ENCODE measurements at places on chromosomes 7 and 10.

DNA sequence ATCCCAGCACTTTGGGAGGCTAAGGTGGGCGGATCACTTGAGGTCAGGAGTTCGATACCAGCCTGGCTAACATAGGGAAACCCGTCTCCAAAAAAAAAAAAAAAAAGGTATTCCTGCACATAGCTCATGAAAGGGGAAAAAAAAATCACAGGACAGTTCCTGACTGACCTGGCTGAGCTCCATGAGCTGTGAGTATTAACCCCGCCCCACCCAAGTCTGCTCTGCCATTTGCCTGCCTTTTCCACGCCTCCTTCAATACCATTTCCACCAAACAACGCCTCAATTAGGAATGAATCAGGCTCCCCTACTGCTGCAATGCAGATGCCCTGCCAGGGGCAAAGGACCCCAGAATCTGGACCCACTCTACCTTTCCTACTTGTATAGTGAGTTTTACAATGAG lies 55.0 kb downstream of the PDIA4 start:
- DNase-seq = no peak

DNA sequence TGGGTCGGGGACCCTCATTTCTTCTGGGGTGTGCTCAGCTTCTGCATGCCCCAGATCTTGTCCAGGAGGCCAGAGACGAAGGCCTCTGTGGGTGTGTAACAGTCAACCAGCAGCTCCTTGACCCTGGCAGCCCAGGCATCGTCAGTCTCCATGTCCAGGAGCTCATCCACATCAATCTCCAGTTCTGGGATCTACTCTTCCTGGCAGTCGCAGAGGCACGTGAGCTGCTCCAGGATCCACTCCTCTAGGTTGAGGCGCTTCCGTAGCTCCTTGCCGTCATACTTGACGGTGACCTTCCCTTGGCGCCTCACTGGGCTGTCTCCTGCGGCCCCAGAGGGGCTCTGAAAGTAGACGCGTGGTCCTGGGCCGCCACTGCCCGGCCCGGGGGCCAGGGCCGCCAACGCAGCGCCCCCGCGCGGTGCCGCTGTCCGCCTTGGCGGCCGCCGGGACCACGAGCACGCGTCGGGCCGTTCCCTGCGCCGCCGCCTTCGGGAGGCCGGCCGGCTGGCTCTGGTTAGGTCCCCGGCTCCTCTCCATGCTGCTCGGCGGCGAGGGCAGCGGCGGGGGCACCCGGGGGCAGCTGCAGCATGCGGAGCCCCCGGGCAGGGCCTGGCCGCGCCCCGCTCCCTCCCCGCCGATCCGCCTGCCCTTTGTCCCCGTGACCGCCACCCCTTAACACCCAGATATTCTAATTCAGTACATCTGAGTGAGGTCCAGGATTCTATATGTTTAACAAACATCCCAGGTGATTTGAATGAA lies 170.5 kb downstream of the SEPTIN7 start:
- peak; percentile 39 for DNase-seq

DNA sequence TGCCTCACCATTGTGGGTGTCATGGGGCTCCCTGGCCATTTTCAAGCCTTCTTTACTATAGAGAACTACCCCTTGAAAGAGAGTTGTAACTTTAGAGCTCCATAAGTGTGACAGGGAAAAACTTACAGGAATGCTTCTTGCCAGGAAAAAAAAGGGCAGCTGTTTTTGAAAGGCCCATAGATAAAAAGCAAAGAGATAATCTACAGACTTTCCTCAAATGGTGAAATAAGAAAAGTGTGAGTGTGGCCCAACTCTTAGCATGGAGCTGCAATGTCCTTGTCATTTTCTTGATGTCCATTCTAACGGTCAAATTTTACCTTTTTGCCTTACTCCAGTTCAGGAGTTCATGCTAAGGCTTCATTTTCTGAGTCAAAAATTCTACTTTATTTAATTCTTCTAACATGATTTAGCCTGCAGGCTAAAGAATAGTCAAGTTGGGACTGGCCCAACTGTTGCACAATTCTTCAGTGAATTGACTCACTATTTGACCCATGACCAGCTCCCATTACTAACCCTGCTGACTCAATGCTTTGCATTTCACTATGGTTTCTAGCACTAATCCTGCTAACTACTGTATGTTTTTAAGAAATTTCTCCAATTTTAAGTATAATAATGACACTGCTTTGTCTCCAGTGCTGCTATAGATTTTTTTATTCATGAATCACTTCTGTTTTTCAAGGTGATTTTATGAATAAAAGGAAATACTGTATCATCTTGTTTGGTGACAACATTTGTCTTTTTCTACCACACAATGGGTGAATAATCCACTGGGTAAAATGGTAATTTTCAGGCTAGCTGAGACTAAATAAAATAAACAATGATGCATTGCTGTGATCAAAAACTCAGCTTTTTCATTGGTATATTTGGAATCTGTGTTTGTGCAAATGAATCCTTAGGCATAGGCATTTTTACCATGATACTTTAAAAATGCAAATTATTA lies 41.4 kb upstream of the SGCE start:
- DNase-seq = peak; percentile 8

GRCh38 chr7:150401424-150401790 lies 22.3 kb downstream of the ZNF775 start:
- no peak for DNase-seq

- DNase-seq = no peak
Measured at GRCh38 chr7:42385912-42386311, 148.9 kb upstream of the GLI3 start.

DNA sequence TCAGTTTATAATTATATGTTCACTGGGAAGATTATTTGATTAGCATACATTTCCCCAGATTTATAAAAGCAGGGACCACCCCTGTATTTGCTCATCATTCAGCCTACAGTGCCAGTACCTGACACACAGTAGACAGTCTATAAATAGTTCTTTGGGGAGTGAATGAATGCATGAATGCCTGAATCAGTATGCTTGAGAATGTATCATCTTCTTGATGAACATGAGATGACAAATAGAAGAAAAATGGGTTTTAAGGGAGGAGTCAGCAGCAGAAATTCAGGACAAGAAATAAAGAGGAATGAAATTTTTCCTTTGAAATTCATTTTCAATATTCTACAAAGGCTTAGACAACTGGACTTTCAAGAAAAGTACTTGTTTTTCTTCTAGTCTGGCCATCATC lies 295.8 kb upstream of the LRRTM3 start:
- no peak for DNase-seq

DNA sequence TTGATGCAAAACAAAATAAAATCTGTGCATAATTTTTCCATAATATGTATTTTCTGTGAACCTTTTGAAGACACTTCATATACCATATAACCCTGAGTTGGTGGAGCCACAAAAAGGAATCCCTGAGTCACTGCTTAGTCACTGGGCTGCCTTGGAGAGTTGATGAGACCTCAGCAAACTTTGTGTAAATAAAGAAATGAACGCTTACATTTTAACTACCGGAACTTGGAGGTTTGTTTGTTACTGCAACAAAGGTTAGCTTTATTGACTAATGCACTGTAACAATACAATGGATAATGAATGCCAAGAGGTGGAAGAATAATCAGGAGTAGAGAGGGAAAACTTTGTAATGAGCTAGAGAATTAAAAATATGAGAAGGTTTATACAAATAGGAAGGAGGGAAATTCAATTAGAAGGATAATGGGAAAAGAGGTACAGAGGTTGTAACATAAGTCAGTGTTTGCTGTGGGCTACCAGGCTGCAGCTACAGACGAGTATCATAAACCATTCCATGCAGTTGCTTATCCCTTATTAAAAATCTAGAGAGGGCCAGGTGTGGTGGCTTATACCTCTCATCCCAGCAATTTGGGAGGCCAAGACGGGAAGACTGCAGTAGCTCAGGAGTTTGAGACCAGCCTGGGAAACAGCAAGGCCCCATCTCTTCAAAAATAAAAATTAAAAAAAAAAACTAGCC lies 1042.1 kb downstream of the TYW1 start:
- DNase-seq = no peak

GRCh38 chr7:73774923-73775322 lies 4.9 kb upstream of the CLDN3 start:
- no peak for DNase-seq

- DNase-seq = no peak
Measured at GRCh38 chr10:69829775-69830174, 28.1 kb downstream of the COL13A1 start.

- no peak for DNase-seq
Measured at GRCh38 chr10:48905311-48905710, 34.3 kb downstream of the LRRC18 start.

Measured in right kidney (tissue), 9 donors.